ENCODE measurements at places on chromosomes 4 and X.

- no peak for DNase-seq
Measured at GRCh38 chrX:30414144-30414543, 105.0 kb upstream of the NR0B1 start.

DNA sequence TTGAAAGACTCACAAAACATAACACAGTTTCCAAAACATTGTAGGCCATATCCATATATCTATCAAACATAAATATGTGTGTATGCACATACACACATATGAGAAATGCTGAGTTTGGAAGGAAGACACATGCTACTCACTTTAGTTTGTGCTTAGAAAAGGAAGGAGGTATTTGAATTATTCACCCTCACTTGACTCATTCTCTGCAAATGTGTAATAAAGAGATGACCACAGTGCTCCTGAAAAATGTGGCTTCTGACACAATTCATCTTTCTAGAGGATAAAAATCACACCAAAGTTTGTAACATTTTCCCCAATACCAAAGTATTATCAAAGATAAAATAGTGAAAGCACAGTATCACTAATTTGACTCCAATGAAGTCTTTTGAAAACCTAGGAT lies 950.1 kb downstream of the FAT4 start:
- peak; percentile 58 for DNase-seq

- DNase-seq: no peak
Measured at GRCh38 chrX:12950851-12951594, 23.9 kb upstream of the TMSB4X start.

GRCh38 chr4:127555106-127555505 lies 77.7 kb upstream of the INTU start:
- DNase-seq: no peak

GRCh38 chrX:41259516-41259915 lies 74.4 kb upstream of the DDX3X start:
- peak; percentile 19 for DNase-seq

DNA sequence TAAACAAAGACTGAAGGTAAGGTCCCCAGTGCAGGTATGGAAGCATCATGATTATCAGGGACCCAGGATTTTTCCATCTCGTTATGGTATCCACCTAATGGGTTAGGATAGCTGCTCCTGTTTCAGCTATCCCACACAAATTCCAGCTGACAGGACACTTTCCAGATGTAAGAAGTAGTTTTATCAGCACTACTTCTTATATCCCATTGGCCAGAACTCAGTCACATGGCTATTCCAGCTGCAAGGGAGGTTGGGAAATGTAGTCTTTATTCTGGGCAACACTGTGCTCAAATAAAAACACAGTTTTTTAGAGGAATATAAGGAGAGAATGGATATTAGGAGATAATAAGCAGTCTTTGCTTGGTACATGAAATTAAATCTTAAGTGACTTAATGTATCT lies 96.7 kb downstream of the SRPX start:
- DNase-seq: peak; percentile 1

DNA sequence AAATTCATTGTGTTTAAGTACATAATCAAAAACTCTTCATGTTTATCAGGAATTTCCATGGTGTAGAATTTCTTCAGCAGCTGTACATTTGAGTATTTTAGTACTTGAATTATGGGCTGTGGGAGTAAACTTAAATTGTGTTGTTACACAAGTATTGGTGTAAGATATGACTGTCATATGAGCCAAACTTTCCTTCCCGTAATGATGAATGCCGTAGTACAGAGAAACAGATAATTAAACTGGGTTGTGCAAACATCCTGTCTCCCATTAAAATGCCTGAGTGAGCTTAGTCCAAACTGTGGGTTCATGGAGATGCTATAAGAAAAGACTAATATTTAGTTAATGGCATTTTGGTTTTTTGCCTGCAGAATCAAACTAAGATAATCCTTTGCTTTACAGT lies 159.2 kb downstream of the SLC4A4 start:
- DNase-seq: peak; percentile 81

GRCh38 chrX:104137496-104137895 lies 19.3 kb downstream of the SLC25A53 start:
- DNase-seq: peak; percentile 16

- DNase-seq: no peak
Measured at GRCh38 chr4:84378983-84379382, 120.1 kb downstream of the NKX6-1 start.

DNA sequence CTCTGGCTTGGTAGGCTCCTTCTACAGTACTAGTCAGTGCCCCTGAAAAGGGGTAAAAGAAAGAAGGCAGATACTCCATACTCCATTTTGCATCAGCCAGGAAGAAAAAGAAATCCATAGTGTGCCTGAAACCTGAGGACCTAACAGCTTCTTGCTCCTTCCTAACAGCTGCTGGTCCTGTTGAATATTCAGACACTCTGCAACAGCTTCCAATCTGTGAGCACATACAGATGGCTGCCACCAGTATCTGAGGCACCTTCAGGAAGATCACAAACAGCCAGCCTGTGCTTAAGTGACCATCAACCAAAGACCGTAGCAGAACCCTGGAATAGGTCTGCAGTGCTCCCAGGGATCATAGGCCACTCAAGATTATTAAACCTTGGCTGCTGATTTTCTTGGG lies 4.3 kb downstream of the GIMD1 start:
- DNase-seq: no peak

- DNase-seq: no peak
Measured at GRCh38 chrX:67724359-67725110, 180.7 kb downstream of the AR start.

- no peak for DNase-seq
Measured at GRCh38 chr4:174494726-174495125, 27.6 kb downstream of the HPGD start.

- no peak for DNase-seq
Measured at GRCh38 chr4:48585401-48585800, 95.3 kb downstream of the ZAR1 start.

GRCh38 chr4:143251779-143252178 lies 67.1 kb downstream of the USP38 start:
- no peak for DNase-seq

- DNase-seq: peak; percentile 72
Measured at GRCh38 chrX:1883772-1884171, 268.9 kb downstream of the ASMT start.

DNA sequence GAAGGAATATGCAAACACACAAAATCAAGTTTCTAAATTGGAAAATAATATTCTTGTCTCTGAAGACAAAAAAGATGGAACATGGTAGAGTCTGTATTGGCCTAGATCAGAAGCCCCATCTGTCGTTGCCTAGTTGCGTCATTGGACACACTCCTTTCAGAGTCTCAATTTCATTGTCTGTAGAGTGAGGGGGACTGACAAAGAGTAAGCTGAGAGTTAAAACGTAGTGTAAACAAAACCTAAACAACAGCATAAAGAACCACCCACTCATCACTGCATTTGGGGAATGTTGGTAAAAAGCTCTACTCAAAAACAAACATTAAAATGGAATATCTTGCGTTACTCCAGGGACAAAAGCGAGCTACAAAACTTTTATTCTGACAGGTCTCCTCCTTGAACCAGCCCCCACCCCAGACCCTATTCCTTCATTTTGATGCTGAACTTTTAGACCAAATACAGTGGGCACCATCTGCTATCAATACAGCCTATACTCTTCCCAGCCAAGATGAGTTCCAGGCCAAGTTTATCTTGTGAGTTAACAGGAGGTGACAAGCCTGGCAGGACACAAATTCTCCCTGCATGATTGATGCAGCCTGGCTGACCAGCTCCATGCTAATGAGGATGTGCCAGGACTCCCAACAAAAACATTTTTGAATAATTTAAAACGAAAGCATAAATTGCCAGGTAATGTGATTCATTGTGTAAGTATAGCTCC lies 125.2 kb downstream of the COL25A1 start:
- DNase-seq: no peak

DNA sequence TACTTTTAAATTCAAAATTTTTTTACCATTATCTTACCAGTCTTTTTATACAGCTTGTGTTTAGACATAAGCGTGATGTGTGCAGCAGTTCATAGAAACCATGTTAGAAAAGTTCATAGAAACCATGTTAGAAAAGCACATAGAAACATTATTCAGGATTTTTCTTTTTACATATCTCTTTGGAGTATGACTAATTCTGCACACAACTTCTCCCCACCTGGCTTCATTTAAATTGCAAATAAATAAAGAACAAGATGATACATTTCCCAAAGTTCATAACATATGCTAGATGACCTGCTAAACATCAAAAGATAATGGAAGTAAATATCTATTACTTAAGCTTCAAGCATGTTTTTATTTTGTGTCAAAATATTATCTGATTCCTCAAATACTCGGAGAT lies 201.9 kb downstream of the BANK1 start:
- no peak for DNase-seq

- DNase-seq: no peak
Measured at GRCh38 chr4:63464393-63464792, 944.9 kb downstream of the TECRL start.

- peak; percentile 90 for DNase-seq
Measured at GRCh38 chr4:41418444-41418843, 119.5 kb upstream of the LIMCH1 start.

DNA sequence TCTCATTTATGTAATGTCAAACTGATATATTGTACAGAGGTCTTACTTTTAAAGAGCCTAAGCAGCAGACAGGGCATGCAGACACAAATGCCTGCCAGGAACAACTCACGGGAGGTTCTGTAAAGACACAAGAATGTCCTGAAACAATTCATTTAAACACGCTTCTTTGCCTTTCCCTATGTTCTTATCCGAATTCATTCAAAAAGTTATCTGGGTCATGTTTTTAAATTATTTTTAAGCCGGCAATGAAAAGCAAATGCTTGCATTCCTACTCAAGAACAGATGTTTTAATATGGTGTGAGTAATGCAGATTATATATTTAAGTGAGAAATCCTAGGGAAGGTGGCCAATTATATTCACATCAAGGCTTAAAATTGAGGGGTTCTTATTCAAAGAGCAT lies 192.6 kb downstream of the PDGFC start:
- peak; percentile 62 for DNase-seq

GRCh38 chrX:1026263-1027015 lies 186.0 kb downstream of the CRLF2 start:
- no peak for DNase-seq

GRCh38 chrX:87583679-87584078 lies 66.1 kb downstream of the KLHL4 start:
- no peak for DNase-seq

- DNase-seq: peak; percentile 20
Measured at GRCh38 chr4:173538148-173538908, 8.3 kb upstream of the HAND2 start.

- DNase-seq: no peak
Measured at GRCh38 chr4:83237591-83237990, 47.0 kb downstream of the COQ2 start.

DNA sequence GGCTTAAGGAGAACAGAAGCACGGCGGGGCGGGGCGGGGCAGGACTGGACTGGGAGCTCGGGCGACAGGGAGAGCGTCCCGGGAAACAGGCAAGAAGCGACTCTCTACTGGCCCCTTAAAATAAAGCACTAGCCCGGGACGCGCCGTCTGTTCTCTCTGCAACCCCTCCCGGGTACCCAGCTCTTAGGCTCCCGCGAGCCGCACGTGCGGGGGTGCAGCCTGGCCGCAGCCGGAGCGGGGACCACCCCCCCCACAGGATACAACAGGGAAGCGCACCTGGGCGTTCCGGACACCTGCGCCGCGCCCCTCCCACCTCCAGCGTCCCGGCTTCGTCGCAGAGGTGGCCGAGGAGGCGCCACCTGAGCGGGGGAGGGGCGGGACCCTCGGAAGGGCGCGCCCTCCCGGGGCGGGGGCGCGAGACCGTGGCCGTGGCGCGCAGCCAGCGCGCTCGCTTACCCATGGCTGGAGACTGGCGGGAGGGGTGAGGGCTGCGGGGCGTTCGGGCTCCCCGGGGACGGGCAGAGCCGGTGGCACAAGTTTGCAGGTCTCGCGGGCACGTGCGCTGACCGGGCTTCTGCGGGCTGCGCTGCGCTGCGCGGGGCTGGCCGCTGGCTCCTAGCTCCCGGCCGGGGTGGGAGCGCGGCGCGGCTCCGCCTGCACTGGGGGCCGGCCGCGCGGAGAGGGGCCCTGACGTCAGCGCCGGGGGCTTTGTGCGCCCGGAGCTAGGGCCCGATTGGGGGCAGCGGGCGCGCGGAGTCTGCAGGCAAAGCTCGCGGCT lies 91.5 kb downstream of the GEMIN8 start:
- DNase-seq: peak; percentile 4

DNA sequence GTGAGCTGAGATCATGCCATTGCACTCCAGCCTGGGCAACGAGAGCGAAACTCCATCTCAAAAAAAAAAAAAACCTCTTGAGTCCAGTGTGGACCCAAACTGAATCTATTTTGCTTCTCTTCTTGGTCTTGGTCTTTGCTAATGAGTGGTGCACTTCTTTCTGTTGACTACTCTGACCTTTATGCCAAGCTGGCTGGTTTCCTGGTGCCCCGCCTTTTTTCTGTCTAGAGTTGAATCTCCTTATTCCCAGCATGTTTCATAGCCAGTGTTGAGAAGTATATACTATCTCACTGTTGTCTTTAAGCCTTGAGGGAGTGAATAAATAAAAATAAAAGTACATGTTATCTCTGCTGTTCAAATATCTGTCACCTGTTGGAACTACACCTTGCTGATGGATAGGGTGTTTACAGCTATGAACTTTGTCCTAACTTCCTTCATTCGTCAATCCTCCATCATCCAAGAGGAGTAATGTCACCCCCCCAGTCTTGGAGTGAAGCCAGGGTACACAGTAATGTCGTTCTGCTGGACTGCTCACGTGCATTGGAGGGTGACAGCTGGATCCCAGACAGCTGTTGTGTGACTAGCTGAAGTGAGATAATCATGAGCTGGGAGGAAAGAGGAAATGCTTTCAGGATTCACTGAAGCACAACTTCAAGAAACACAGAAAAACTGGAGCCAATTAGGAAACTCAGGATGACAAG lies 99.3 kb upstream of the PRKG2 start:
- peak; percentile 60 for DNase-seq

GRCh38 chr4:174255786-174256185 lies 27.7 kb downstream of the FBXO8 start:
- peak; percentile 38 for DNase-seq

GRCh38 chr4:159018062-159018629 lies 84.7 kb upstream of the RAPGEF2 start:
- DNase-seq: no peak

DNA sequence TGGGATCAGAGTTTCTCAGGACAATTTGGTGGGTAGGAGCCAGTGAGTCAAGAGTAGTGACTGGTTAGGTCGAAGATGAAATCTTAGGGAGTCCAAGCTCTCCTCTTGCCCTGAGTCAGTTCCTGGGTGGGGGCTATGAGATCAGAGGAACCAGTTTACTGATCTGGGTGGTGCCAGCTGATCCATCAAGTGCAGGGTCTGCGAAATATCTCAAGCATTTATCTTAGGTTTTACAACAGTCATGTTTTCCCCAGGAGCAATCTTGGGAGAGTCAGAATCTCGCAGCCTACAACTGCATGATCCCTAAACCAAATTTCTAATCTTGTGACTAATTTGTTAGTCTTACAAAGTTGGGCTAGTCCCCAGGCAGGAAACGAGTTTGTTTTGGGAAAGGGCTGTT lies 1833.2 kb upstream of the PCDH7 start:
- peak; percentile 49 for DNase-seq

- DNase-seq: peak; percentile 51
Measured at GRCh38 chrX:10972706-10973105, 138.4 kb upstream of the HCCS start.

GRCh38 chrX:150118476-150118875 lies 180.2 kb upstream of the EOLA2 start:
- no peak for DNase-seq

Measured in EH (cell line).